ENCODE measurements at places on chromosomes 2 and 18. TPM values are rescaled to one million over a fixed set of nuclear protein-coding genes. Genes with fewer than 3 reads are reported as not detected.

DNA sequence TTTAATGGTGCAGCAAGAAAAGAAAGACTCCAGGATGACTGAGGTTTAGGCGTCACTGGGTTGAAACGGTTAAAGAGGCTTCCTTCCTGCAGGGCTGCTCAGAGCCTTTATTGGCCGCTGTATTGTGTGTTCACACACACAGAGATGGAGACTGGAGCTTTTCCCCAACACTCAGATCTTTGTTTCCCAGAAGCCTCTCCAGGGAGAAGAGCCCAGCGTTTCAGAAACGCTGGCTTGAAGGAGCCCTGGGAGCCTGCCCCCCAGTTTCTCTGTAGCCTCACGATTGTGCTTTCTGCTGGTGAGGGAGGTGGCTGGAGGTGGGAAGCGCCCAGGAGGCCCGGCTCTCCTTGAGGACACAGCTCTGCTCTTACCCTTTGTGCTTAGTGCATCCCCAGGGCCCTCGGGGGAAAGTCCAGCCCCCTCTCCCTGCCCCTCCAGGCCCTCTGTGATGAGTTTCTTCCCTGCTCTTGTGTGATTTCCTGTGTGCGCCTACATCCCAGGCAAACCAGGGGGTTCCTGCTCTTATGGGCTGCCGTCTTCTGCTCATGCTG is 37.1 kb downstream of the RRM2 start:
- no peak for DNase-seq

DNA sequence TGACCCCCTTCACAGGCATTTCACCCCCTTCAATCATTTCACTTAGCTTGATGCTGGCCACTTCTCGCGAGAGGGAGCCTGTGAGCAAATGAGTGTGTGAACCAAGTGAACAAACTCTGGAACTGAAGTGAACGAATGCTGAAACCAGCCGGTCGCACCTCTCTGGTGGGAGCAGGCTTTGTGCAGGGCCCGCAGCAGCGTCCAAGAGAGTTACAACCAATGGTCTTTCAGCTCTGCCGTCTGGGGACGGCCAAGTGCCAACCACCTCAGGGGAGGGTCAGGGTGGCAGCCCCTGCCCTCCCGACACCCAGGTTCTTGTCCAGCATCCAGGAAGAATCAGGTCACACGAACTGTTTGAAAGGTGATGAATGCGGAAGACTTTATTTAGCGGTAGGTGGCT is 764.0 kb downstream of the SUCLG1 start:
- no peak for DNase-seq

DNA sequence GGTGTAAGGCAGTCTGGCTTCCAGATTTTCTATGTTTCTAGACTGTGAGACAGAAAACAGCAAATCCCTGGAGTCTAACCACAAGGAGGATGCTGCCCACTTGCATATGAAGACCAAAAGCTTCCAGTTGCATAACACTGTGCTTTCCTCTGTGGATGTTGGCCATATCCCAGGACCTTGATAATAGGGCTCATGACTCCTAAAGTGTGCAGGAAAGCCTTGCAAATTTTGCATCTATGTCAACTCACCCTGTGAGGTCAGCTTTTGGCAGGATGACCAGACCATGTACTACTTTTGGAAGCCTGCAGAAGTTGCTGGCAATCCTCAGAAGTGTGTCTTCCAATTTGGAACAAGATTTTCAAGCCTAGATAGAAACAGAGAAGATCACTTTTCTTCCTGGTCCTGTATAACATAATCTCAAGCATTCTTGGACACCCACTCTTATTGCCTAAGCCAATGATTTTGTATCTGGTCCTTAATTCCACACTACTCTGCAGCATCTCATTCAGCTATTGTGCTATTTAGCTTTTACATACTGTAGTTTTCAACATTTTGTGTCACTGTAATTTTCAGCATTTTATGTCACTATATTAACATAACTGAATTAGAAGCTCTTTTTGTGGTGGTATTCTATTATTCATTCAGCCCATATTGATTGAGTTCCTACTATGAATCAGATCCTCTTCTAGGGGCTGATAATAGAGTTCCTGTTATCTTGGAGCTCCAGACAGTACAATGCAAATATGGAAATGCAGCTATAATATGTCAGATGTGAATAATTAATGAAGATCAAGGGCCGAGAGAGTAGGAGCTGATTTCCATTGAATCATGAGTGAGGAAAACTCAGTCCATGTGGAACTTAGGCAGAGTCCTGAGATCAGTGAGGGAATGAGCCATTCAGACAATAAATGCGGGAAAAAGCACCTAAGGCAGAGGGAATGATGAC is 85.3 kb upstream of the RAB27B start:
- no peak for DNase-seq

DNA sequence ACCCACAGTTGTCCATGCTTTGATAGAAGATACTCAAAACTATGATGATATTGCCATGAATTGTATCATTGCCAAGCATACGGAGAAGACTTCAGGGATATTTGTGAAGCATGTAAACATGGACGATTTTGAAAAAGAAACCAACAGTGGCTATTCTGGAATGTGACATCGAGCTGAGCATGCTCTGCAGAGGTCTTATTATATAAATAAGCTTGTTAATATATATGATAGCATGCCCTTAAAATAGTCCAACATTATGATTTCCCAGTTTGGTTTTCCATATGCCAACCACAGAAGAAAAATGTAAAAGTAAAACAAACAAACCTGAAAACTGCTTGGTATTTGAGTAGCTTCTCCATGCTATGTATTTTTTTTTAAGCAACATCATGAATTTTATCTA is 159.1 kb downstream of the LNPK start:
- no peak for DNase-seq

DNA sequence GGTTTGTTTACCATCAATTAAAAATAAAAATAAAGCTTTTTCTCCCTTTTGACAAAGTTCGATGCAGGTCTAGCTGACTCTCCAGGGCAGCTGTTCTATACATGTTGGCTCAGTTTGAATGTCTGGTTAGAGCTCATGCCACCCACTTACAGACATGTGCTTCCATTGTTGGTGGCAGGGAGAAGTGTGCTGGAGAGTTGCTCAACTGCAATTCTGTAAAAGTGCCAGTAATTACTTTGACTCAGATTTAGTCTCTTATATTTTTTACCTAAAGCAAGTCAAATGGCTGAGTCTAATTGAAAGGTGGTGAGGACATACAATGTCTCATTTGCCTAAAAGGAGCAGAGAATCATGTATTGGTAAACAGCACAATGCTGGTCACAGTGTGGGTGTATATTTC is 609.1 kb upstream of the SYT4 start:
- DNase-seq = no peak

DNA sequence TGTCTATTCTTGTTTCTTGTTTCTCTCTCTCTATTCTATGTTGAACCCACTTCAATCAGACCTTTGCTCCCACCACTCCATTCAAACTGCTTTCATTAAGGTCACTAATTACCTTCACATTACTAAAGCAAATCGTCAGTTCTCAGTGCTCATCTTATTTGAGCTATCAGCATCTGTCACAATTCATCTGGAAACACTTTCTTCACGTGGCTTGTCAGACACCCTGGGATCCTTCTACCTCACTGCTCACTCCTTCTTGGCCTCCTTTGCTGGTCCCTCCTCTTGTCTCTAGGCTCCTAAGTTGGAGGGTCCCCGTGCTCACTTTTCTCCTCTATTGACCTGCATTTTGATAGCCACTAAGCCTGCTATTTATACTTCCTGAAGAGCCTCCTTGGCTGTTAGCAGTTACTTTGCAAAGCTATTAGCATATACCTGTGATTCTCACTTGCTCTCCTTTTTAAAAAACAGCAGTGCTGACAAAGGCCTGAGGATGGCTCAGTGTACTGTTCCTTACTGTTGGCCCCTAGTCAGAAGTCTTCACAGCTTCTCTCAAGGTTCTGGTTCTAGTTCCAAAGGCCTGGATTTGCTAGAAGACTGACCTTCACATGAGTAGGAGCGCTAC is 80.2 kb downstream of the PLEKHM3 start:
- DNase-seq = no peak

DNA sequence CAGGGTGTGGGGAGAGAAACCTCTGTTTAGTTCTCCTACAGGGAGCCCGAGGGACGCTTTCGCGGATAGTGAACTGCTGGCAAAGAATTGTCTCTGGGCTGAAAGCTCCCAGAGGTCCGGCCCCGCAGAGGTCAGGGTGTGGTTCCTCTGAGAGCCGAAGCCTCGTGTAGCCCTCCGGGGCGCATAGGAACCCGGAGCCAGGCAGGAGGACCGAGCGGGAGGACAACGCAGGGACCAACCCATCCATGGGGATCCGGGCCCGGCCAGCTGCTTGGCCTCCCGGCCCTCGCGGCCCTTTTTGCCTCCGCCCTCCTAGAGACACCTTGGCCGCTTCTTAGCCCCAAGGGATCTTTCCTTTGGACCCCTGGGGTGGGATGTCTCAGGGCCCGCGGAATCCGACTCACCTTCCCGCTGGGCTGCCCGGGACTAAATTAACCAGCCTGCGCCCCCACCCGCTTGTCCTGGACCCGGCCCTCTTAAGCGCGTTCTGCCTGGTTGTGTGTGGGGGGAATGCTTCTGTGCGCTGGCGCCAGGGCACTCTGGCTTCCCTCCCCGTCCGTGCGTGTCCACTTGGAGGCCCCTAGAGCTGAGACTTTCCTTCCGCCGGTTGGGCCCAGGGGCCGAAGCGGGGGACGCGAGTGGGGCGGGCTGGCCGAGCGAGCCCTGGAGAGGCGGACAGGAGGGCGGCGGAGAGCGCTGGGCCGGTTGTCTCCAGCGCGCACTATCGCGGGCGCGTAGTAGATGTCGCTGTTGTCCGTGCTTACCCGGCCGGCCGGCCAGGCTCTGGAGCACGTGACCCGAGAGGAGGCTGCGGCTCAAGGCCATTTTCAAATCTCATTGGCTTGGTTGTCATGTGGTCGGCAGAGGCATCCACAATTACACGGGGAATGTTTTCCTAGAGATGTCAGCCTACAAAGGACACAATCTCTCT is at the start of gene HOXD10:
TSS of gene HOXD10 (plus strand) at position 896 of the 931 bp plus-strand sequence. CDS start 56 bp downstream, outside the sequence.
- DNase-seq = no peak

GRCh38 chr2:120245520-120246332 is 6.9 kb upstream of the RALB start:
- DNase-seq = peak; percentile 35

DNA sequence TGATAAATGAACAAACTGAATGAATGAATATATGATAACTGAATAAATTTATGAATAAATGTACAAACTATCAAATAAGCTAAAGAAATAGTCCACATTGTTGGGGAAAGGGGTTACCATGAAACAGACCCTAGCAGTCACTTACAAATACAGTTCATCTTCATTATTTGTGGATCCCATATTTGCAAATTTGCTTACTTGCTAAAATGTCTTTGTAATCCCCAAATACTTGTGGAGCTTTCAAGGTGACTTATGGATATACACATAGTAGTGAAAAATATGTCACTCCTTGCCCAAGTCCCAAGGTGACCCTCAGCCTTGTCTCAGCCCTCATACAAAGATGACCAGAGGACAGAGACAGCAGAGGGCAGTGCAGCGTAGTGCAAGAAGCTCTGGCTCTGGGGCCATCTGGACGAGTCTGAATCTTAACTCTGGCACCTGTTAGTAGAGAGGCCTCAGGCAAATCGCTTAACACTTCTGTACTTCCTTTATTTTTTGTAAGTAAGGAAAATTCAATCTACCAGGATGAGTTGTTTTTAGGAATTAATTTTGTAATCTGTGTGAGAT is 3.1 kb downstream of the PAIP2B start:
- DNase-seq = no peak

GRCh38 chr2:54657664-54658083 is 65.8 kb upstream of the EML6 start:
- DNase-seq = peak; percentile 31

DNA sequence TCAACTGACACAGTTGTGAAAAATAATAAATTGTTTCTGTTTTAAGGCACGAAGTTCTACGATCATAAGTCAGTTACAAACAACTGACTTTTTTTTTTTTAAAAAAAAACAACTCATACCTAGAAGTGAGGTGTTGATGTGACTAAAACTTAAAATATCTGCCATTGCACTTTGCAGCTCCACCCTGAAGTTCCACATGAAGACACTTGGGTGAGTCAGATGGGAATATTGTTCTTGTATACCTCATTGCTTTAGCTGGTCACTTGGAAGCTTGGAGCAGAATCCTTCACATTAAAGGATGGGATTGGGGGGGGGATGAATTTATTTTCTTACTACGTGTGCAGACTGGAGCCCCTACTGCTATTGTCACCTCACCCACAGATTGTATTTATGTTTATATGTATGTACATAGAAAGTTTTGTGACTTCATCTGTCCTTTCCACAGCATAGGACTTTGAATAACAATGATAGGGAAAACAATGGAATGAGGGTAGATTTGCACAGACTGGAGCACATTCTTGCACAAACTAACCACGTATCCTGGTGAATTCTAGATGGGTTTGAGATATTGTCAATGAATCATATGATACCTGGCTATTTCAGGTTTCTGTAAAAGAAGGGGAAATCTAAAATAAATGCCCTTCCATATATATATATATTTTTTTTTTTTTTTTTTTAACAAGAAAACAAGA is 57.9 kb upstream of the ARHGAP15 start:
- DNase-seq = no peak

- no peak for DNase-seq
Observed at GRCh38 chr2:55992455-55992854, 68.9 kb upstream of the EFEMP1 start.

DNA sequence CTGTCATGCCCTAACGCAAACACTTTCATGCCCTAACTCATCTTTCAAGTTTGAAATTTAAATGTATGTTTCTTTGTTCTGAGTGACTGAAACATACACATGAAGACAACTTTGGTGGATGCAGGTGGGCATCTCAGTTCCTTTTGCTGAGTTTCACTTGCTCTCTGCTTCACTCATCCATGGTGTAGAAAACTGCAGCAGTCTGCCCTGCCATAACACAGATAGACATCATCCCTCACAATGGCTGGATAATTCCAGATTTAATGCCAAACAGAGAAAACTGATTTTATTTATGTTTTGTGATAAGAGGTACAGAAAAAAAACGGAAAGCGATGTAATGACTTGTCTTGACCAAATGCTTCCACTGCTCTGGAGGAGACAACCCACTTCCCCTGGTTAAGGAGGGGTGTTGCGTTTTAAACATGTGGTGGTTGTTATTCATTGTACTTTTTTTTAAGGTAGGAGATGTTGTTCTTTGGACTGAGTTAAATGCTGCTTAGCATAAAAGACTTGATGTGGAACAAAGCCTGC is 70.4 kb downstream of the RHBDD1 start:
- DNase-seq = no peak

DNA sequence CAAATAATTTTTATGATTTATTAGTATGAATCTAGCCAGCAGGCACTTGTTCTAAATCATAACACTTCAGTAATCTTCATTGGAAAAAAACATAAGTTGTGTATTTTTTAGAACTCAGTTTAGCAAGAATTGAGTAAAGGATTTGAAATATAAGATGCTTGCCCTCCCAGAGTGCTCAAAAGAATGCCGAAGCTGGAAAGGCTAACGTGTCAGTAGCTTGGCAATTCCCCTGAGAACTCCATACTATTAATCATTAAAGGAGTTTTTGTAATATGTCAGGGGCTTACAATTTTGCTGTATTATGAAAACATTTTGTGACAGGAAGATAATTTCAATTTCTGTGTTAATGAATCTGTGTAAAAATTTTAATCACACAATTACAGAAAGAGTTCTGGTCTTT is 122.7 kb downstream of the GULP1 start:
- no peak for DNase-seq

GRCh38 chr2:223511168-223511567 is 91.0 kb downstream of the SCG2 start:
- DNase-seq = no peak

The KCNG3 gene
- 0.16 TPM for total RNA-seq

The LCT gene
- total RNA-seq = 0.19 TPM

The TMEM178A gene
- 28.7 TPM for total RNA-seq

The MAP3K20 gene
- 19.0 TPM for total RNA-seq

The NMUR1 gene
- total RNA-seq = not detected

The MAL gene
- not detected for total RNA-seq

The LIPG gene
- 34.4 TPM for total RNA-seq

The HOXD3 gene
- not detected for total RNA-seq

The CXCR4 gene
- total RNA-seq = 10.4 TPM

The ABCB11 gene
- 0.09 TPM for total RNA-seq

All from progenitor cell of endocrine pancreas (in vitro differentiated cells).